ENCODE measurements at places on chromosomes 3 and 15. TPM values are rescaled to one million over a fixed set of nuclear protein-coding genes. Genes with fewer than 3 reads are reported as not detected.

DNA sequence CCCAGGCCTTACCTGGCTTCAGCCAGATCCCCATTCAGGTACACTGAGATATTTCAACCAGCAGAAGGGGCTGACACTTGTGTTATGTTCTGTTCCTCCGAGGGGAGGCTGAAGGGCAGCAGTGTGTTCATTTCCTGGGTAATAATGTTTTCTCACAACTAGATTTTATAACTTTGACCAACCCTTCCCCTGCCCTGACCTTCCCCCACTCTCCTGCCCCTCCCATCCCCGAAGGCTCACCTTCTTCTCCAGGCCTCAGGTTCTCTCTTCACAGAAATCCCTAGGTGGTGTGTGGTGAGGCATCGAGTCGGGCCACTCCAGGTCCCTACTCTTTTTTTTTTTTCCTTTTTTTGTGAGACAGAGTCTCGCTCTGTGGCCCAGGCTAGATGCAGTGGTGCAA is 34.6 kb downstream of the EPHB3 start:
- no peak overlapping the region for H3K27ac ChIP-seq
- H3K27me3 ChIP-seq, result no peaks in the 10 kb centered on the region
- H3K36me3 ChIP-seq, result no peaks in the 10 kb centered on the region
- peaks cover 25% of the 10 kb centered on the region for H3K4me1 ChIP-seq

GRCh38 chr15:63076714-63077046 is 34.1 kb downstream of the TPM1 start:
- peak overlapping the region; percentile 97 for H3K27ac ChIP-seq
- no peaks in the 10 kb centered on the region for H3K27me3 ChIP-seq
- H3K4me3 ChIP-seq, result no peak overlapping the region
- peaks cover 42% of the 10 kb centered on the region for H3K4me1 ChIP-seq

- no peak for DNase-seq
- no peak overlapping the region for H3K27ac ChIP-seq
- H3K36me3 ChIP-seq, result peaks cover 39% of the 10 kb centered on the region
- H3K4me1 ChIP-seq, result peaks cover 13% of the 10 kb centered on the region
- H3K4me3 ChIP-seq, result no peak overlapping the region
- no peaks in the 10 kb centered on the region for H3K27me3 ChIP-seq
Observed at GRCh38 chr3:188868803-188869202, 303.0 kb upstream of the TPRG1 start.

DNA sequence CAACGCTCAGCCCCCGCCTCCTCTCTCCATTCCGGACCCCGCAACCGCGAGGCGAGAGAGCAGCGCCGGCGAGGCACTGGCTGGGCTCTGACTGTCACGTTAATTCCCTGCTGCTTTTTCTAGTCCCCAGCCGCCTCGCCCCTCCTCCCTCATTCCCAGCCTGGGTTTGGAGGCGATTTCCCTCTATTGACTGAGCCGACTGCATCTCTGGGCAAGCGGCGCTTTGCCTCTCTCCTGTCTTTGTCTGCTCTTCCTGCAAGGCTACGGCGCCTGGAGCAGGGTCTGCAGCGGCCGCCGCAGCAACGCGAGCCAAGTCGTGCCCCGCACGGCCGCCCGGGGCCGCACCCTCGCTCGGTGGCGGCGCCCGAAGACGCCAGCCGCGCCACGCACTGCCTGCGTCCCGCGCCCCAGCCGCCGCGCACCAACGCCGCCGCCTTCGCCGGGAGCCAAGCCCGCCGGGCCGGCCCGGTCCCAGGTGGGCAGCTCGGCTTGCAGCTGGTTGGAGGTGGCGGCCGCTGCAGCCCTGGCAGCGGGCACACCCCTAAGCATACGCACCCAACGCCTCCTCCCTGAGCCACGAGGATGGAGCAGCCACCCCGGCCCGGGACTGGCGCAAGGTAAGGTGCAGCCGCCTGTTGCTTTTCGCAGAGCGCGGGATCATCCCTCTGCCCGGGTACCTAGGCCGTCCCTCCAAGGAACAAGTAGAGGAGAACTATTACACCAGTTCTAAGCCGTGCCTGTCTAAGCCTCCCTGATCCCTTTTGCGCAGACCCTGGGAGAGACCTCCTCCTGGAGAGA is at the start of gene LRRC3B:
TSS of gene LRRC3B (plus strand) at position 152 of the 798 bp plus-strand sequence. CDS start 86,901 bp downstream, outside the sequence.
- H3K4me3 ChIP-seq, result peak within 1 kb of the TSS; percentile 48
- no peak within 1 kb of the TSS for H3K27ac ChIP-seq
- H3K27me3 ChIP-seq, result peaks cover 9% of the 10 kb centered on the region
- DNase-seq, result no peak

- H3K36me3 ChIP-seq, result no peaks in the 10 kb centered on the region
- H3K4me3 ChIP-seq, result no peak overlapping the region
- H3K4me1 ChIP-seq, result no peaks in the 10 kb centered on the region
- H3K27me3 ChIP-seq, result no peaks in the 10 kb centered on the region
- DNase-seq, result no peak
Observed at GRCh38 chr3:94596887-94597566, 534.2 kb downstream of the NSUN3 start.

DNA sequence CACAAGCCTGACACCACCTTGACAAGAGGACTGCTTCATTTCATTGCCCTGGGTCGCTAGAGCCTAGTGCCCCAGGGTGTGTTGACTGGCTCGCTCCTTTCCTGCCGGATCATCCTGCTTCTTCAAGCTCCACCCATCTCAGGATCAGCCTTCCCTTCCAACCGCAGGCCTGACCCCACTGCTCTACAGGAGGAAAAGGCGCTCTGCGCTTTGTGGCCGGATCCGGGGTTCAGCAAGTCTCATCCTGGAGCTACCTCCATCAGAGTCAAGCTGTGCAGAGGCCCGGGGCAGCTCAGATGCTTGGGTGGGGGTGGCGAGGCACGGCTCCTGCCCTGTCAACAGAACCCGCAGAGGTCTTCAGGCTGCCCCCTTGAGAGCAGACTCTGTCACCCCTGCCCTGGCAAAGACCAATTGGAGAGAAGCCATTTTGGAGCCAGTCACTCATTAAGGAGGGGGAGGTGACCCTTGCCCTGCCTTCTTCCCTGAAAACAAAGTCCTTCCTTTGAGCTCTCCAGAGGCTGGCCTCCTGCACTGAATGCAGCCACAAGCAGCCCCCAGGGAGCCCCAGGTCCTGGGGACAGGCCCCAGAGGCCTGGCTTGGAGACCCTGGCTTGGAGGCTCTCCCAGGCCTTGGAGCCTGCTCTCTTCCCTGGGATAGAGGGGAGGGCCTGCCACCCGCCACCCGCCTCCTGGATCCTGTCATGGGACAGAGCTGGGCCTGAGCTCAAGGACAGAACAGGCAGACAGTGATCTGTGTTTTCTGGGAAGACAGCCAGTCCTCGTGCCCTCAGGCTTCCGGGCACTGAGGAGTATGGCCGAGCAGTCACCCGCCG is 80.3 kb downstream of the CPN2 start:
- no peak overlapping the region for H3K4me3 ChIP-seq
- no peaks in the 10 kb centered on the region for H3K27me3 ChIP-seq

- no peak overlapping the region for H3K4me3 ChIP-seq
- H3K36me3 ChIP-seq, result no peaks in the 10 kb centered on the region
- H3K27me3 ChIP-seq, result no peaks in the 10 kb centered on the region
- no peak overlapping the region for H3K27ac ChIP-seq
Observed at GRCh38 chr3:61853912-61854311, 292.5 kb downstream of the PTPRG start.

DNA sequence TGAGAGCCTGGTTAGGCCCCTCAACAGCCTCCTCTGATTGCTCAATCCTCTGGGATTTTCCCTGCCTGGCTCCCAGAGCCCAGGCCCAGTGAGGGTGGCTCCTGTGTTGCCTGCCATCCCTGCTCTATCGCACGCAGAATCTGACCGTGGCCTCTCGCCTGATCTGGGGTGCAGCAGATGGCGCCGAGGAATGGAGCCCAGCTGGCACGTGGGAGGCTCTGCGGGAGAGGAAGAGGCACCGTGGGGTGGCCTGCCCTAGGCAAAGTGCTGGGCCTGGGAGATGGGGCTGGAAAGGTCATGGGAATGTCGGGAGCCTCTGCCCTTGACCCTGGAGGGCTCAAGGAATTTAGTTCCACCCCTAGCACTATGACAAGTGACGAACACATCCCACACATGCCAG is 10.3 kb downstream of the SV2B start:
- H3K4me3 ChIP-seq, result no peak overlapping the region
- H3K36me3 ChIP-seq, result no peaks in the 10 kb centered on the region
- DNase-seq, result no peak
- no peaks in the 10 kb centered on the region for H3K27me3 ChIP-seq
- H3K27ac ChIP-seq, result no peak overlapping the region

GRCh38 chr3:32448686-32449474 is 53.8 kb downstream of the CMTM6 start:
- no peak overlapping the region for H3K4me3 ChIP-seq
- H3K27me3 ChIP-seq, result no peaks in the 10 kb centered on the region
- DNase-seq, result peak; percentile 58
- H3K27ac ChIP-seq, result no peak overlapping the region
- H3K36me3 ChIP-seq, result no peaks in the 10 kb centered on the region

GRCh38 chr15:65338366-65338765 is 33.9 kb downstream of the RNU5B-1 start:
- H3K4me3 ChIP-seq, result no peak overlapping the region
- H3K36me3 ChIP-seq, result no peaks in the 10 kb centered on the region
- no peaks in the 10 kb centered on the region for H3K4me1 ChIP-seq
- no peak for DNase-seq
- no peaks in the 10 kb centered on the region for H3K27me3 ChIP-seq

- no peaks in the 10 kb centered on the region for H3K36me3 ChIP-seq
- DNase-seq, result no peak
- H3K4me3 ChIP-seq, result peak overlapping the region; percentile 90
- peaks cover 64% of the 10 kb centered on the region for H3K4me1 ChIP-seq
- H3K27me3 ChIP-seq, result no peaks in the 10 kb centered on the region
Observed at GRCh38 chr3:111861391-111861790, 2.3 kb downstream of the PHLDB2 start.

DNA sequence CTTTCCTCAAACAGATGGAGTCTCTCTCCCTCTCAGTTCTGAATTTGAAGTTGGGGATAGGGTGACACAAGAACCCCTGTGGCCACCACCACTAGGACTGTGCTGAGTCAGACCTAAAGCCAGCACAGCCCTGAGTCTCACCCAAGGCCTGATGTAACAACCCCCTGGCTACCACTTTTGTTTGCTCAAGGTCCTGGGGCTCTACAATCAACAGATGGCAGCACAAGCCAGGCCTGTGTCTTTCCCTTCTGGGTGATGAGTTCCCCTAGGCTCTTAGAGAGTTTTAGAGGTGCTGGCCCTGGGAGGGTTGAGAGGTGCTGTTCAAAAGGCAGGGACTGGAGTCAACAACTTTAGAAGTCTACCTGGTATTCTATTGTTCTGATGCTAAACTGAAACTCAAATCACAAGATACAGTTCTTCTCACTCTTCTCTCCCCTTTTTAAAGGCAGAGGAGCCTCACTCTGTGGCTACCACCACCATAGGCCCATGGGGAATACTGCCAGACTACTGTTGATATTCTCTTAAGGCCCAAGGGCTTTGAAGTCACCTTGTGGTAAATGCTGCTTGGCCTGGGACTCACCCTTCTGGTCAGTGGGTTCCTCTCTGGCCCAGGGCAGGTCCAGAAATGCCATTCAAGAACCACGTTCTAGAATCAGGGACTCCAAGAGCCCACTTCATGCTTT is 6.5 kb downstream of the OR5K4 start:
- DNase-seq, result no peak
- H3K4me3 ChIP-seq, result no peak overlapping the region
- no peaks in the 10 kb centered on the region for H3K4me1 ChIP-seq

DNA sequence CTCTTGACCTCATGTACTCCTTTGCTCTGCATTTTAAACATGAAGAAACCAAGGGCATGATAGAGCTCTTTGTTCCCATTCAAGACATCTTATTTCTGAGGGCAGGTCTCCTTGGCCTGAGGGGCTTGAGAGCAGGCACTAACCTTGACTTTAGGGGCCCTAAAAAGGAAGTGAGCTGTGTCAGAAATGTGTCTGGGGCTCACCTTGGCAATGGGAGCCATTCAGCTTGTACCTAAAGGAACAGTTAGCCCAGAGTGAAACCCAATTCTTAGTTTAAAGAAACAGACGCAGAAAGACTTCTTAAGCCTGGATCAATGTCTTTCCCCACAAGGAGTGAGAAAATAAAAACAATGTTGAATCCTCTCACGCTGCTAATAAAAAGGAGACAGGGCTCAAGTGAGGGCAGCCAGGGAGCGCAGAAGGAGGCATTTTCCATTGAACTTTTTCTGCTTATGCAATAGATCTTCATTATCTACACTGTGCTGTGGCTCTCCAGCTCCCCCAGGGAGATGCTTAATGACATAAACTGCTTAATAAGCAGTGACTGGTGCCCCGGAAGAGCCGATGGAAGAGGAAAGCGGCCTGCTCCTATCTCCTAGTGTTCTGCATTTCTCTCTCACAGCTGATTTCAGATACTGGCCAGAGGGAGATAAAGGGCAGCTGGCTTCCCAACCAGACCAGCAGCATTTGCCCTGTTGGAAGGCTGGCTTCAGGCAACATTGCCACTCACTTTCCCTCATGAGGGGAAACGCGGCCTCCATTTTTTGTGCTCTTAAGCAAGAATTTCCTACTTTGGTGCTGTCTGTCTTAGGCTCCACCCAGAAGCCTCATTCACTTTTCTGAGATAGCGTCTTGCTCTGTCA is 152.0 kb downstream of the OPA1 start:
- H3K27ac ChIP-seq, result no peak overlapping the region
- no peaks in the 10 kb centered on the region for H3K4me1 ChIP-seq
- no peak for DNase-seq
- no peak overlapping the region for H3K4me3 ChIP-seq
- H3K27me3 ChIP-seq, result no peaks in the 10 kb centered on the region
- H3K36me3 ChIP-seq, result no peaks in the 10 kb centered on the region

DNA sequence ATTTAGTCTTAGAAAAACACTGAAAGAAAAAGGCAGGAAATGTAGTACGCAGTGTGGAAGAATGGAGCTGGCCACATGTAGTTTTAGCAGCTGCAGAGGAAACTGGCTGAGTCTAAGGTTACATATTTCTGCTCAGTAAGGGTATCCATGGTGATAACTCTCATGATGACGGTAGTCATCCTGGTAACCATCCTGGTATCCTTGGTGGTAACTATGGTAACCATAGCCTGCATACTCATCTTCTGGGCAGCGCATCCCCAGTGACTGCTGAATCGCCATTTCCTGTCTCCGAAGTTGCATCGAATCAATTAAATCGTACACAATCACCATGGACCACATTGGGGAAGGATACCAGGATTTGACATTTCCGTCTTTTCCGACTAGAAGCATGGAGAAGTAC is 35.7 kb downstream of the CCDC80 start:
- no peak overlapping the region for H3K27ac ChIP-seq
- H3K36me3 ChIP-seq, result no peaks in the 10 kb centered on the region
- no peak overlapping the region for H3K4me3 ChIP-seq

- no peak for DNase-seq
- H3K36me3 ChIP-seq, result no peaks in the 10 kb centered on the region
- no peak overlapping the region for H3K27ac ChIP-seq
- no peak overlapping the region for H3K4me3 ChIP-seq
- peaks cover 34% of the 10 kb centered on the region for H3K4me1 ChIP-seq
Observed at GRCh38 chr15:39504808-39505207, 76.1 kb upstream of the THBS1 start.

DNA sequence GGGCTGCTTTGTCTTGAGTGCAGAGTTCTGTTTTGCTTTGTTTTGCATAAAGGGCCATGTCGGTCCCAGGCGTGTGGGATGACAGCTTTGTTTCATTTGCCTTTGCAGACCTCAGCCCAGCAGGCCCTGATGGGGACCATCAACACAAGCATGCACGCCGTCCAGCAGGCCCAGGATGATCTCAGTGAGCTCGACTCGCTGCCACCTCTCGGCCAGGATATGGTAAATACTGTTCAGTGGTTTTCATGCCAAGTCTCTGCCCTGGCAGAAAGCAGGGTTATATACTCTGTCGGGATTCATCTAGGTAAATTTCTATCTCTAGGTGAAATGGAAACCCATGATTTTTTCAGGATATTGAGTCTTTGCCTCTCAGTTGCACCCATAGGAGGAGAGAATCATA is 343.9 kb upstream of the TPM1 start:
- no peaks in the 10 kb centered on the region for H3K4me1 ChIP-seq
- H3K4me3 ChIP-seq, result no peak overlapping the region
- no peaks in the 10 kb centered on the region for H3K27me3 ChIP-seq
- no peak overlapping the region for H3K27ac ChIP-seq
- DNase-seq, result no peak

Gene CCDC39
- 1.1 TPM for total RNA-seq

Gene PDZRN3
- total RNA-seq, result 209 TPM

Gene OSBPL10
- total RNA-seq, result 19.6 TPM

Gene ADAMTS7
- 8.3 TPM for total RNA-seq

Data from sigmoid colon (tissue), 7 donors.